NCI-H1417 treated with DMSO at 0.1 percent for 48 hours (cell line): ENCODE measurements at places on chromosomes 4 and X.

DNA sequence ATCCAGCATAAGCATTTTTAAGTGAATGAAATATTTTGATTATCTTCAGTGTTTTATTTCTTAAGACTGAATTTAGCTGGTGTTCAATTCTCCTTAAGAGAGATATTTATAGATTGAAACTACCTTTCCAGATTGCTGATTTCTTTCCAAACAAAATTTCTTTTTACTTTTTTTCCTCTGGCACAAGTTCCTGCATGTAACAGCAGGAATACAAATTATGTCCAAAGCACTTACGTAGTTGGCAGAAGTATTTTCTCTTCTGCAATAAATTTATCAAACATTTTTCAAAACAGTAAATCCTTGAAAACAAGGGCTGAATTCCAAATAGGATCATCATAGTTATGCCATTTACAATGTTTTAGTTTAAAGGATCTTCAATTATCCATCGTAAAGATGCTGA, 412.6 kb downstream of the IQCM start:
- DNase-seq = no peak

GRCh38 chrX:72366178-72366577, 60.5 kb upstream of the CITED1 start:
- no peak for DNase-seq

DNA sequence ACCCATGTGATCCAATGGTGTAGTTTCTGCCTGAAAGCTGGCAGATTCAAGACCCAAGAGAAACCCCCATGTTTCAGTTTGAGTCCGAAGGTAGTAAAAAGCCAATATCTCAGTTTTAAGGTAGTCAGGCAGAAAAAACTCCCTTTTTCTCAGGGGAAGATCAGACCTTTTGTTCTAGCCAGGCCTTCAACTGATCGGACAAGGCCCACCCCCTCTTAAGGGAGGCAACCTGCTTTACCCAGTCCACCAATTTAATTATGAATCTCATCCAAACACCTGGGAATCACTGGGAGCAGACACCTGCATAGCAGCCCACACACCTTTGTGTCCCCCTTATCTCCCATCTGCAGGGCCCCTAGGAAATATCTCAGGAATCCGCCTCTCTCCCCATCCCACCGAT, 322.0 kb downstream of the STK32B start:
- no peak for DNase-seq

GRCh38 chrX:50815120-50815519, 1.1 kb upstream of the SHROOM4 start:
- DNase-seq = no peak

GRCh38 chrX:45830343-45830742, 629.7 kb upstream of the DIPK2B start:
- DNase-seq = no peak

- no peak for DNase-seq
Measured at GRCh38 chr4:73869130-73870055, at the start of gene CXCL1. Gene CXCL1 (plus strand): TSS chr4:73869393. CDS start chr4:73869471, 78 bp downstream.

- no peak for DNase-seq
Measured at GRCh38 chrX:72126539-72127140, 5.1 kb downstream of the RTL5 start.

- DNase-seq = no peak
Measured at GRCh38 chr4:124590480-124590879, 122.1 kb downstream of the ANKRD50 start.

GRCh38 chr4:168317621-168318020, 931 bp downstream of the DDX60 start:
- no peak for DNase-seq

DNA sequence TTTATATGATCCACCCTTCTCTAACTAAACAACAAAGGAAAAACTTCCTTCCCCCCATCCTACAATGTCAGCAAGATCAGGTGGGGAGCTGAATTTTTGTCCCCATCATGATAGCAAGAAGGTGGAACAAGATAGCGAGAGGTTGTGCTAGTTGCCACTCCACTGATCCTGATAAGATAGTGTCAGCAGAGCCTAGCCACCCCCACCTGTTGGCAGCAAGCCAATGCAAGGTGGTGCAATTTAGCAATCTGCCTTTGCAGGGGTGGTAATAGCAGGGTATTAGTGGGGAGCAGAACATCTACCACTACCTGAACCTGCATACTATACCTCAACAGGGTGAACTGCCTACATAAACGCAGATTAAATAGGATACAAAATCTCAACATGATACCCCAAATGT, 80.2 kb upstream of the MAMLD1 start:
- DNase-seq = no peak

DNA sequence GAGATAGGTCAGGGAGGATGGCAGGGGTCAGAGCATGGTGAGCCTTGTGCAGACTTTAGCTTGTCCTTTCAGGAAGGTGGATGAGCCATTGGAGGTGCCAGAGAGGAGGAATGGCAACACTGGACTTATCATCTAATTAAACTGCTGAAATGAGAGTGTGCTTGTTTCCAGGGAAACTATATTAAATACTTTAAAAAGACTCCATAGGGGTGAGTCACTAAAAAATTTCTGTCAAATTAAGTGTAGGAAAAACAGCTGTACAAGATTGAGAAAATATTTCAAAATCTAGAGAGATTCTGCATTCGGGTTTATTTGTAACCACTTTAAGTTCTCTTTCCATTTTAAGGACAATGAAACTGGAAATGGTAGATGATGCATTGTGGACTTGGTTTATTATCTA, 11.4 kb downstream of the FRAS1 start:
- DNase-seq = no peak

- no peak for DNase-seq
Measured at GRCh38 chr4:129550281-129550785, 454.4 kb downstream of the C4orf33 start.

DNA sequence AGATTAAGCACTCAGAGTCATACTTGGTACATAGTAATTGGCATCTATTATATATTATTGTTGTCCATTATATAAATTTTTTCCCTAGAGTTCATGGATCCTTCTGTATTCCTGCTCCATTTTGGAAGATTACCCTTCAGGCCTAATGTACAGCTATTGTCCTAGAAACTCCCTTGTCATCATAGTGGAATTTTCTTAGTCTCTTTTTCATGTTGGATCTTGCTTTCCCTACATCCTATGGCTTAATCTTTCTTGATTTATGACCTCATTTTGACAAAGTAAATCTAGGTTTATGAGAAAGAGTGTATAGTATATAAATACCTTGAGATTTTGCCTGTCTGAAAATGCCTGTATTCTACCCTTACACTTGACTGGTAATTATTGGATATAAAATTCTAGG, 22.1 kb downstream of the ARMCX4 start:
- no peak for DNase-seq

DNA sequence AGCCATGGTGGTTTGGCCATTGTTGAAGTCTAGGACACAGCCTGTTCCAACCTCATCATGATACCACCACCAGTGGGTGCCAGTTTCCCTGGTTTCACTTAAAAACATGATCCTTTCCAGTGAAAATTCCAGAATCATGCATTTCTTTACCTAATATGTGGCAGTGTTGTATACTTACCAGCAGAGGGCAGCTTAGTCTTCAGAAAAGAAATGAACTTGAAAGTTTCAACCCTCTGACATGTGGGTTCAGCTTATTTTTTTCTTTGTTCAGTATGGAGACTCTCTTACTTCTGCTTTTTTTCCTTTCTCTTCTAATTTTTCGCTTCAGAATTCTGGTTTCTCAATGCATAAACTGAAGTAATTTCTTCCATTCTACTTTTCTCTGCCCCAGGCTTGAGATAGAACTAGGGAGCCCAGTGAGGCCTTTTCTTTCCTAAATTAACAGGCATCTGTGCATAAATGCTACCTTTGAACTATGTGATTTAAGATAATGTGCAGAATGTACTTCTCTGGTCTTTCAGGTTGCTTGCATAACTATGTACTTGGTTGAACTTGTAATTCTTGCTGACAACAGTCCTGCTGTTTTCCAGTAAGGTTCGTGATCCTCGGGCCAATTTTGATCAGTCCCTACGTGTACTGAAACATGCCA, 10.7 kb downstream of the LIAS start:
- no peak for DNase-seq

DNA sequence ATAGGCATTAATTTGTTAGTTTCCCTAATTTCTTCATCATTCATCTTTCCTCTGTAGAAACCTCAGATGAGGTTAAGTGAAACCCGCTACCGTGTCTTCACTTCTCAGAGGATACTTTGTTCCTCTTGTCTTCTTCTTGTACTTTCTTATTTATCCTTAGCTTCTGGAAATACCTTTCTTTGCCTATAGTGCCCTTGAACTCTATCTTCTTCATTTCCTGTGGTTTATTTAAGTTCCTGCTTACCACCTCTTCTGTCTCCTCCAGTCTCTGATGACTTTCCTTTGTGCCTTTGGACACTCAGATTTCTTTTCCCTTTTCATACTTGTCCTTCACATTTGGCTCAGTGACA, 159.6 kb upstream of the LEF1 start:
- no peak for DNase-seq

DNA sequence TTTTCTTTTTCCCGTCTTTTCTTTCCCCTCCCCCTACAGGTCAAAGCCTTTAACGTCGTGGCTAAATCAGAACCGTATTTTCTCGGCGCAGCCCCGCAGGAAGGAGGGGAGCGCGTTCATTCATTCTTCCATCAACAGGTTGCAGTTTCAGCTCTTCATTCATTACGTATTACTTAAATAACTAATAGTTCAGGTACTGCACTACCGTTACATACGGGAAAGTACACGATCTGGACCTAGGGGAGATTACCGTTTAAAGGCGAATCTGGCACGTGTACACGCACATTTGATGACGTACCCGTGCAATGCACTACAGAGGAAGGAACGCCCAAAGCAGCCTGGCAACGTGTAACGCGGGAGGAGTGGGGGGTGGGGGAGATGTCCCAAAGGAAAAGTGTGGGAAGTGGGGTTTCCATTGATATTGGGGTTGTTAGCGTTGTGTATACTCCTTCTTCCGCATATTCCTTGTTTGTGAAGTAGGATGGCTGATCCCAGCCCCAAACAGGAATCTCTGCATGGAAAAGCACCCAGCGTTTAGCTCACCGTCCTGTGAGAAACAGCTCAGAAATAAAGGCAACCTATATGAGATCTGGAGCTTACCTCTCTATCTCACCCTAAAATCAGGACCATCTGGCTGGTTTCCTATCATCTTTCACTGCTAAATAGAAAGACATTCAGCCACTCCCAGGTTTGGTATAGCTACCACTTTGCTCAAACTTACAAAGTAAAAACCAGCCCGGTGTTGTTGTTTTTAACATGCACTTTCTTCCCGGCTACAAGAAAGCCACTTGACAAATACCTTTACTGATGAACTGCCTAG, 585 bp upstream of the SEC24D start:
- no peak for DNase-seq

GRCh38 chrX:148159796-148160195, 178.7 kb downstream of the FMR1NB start:
- DNase-seq = no peak

- no peak for DNase-seq
Measured at GRCh38 chr4:82567444-82567843, 5.7 kb upstream of the TMEM150C start.

GRCh38 chr4:111631215-111631999, 513.8 kb upstream of the FAM241A start:
- DNase-seq = no peak

GRCh38 chr4:105560421-105560848, 8.0 kb downstream of the ARHGEF38 start:
- no peak for DNase-seq

- no peak for DNase-seq
Measured at GRCh38 chr4:152459326-152459725, 76.6 kb downstream of the FBXW7 start.

DNA sequence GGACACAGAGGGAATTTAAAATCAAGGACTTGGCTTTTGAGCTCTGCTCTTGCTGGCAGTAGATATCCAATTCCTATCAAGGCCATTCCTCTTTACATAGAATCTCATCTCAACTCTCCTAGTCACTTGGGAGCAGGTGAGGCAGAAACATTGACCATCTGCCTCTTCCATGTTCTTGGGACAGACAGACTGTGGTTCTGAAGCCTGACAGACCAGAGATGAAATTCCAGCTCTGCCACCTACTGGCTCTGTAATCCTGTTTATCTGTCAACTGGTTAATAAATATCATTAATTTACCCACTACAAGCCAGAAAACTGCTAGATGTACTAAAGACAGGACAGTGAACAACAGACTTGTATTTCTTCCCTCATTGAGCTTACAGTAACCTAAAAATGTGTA, 300.8 kb downstream of the ADGRL3 start:
- DNase-seq = no peak
